ENCODE measurements at places on chromosomes 13 and 19.
A peak's percentile ranks its signal among the peaks of the same experiment; 100 is the strongest.

DNA sequence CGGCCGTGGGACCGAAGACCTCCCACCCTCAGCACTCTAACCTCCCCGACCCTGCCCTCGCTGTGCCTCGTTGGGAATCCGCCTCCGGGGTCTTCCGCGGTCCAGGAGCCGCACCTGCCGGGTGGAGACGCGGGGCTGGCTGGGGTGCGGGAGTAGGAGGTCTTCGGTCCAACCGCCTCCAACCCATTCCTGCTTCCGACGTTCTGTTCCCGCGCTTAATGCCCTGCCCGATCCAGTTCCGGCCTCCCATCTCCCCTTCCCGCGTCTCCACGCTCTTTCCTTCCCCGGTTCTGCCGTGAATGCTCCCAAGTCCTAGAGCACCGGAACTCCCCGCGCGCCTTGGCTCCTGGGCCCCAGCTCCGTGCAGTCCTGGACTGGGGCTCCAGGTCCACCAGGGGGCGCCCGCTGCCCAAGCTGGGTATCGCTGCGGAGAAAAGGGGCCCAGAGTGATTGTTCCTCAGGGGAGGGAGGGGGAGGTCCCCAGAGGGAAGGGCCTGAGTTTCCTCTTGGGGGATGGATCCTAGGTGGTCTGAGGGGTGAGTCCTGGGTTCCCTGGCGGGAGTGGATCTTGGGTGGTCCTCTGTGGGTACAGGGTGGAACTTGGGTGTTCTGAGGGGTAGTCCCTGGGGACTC, 14.1 kb upstream of the TNFSF9 start:
- DNase-seq: peak; percentile 84

- no peak for DNase-seq
Observed at GRCh38 chr19:58357481-58358145, 4.3 kb upstream of the A1BG start.

DNA sequence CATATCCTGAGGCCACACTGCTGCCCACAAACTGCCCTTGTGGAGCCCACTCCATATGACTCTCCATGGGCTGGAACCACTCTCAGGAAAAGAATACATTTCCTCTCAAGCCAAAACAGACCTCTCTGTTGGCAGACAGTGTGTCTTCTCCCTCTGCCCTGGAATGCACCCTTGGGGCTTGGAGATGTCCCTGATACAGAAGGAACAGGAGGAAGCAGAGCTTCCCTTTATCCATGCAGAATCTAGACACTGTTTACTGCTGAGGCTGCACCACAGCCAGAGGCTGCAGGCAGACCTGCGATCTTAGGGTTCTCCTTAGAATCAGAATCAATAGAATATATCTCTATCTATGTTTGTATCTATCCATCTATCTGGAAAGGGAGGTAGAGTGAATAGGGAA, 26.8 kb upstream of the CYP4F8 start:
- DNase-seq: no peak

- no peak for DNase-seq
Observed at GRCh38 chr13:81408647-81409046, 1067.7 kb upstream of the SPRY2 start.

DNA sequence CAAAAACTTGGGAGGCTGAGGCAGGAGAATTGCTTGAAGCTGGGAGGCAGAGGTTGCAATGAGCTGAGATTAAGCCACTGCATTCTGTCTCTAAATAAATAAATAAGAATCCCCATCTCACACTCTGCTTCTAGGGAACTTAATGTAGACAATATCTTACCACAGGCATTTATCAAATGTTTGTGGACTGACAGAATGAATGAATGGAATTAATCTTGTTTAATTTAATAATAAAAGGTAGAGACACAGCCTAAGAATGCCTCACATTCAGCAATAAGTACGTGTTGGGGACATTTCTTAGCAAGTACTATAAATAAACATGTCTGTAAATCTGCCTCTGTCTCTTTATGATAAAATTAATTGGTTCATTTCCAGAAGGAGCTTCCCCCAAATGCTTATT, 36.2 kb upstream of the RBM26 start:
- no peak for DNase-seq

GRCh38 chr13:111249637-111250360, 70.6 kb upstream of the TEX29 start:
- peak; percentile 22 for DNase-seq

Data from fibroblast of skin of right biceps (primary cell).